ELR (cell line): ENCODE measurements at places on chromosomes 1 and 21.

- no peak for DNase-seq
These were observed 10.2 kb upstream of the USP48 start for GRCh38 chr1:21793104-21793503.

- no peak for DNase-seq
These were observed 48.0 kb upstream of the B3GALNT2 start for GRCh38 chr1:235552146-235552716.

DNA sequence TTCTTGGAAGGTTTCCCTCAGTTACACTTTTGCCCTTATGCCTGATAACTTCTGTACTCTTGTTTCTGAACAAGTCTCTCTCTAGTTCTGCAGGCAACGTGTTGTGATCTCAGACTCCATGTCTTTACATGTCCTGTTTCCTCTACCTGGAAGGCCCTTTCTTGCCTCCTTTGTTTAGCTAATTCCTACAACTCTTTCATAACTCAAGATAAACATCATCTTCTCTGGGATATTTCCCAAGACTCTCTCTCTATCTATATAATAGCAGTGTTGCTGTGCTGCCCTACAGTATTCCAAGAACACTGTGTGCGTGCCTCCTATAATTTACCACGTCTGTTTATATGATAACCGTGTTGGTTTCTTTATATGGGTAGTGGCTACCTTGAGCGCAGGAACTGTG is 47.8 kb downstream of the CHRM3 start:
- no peak for DNase-seq

DNA sequence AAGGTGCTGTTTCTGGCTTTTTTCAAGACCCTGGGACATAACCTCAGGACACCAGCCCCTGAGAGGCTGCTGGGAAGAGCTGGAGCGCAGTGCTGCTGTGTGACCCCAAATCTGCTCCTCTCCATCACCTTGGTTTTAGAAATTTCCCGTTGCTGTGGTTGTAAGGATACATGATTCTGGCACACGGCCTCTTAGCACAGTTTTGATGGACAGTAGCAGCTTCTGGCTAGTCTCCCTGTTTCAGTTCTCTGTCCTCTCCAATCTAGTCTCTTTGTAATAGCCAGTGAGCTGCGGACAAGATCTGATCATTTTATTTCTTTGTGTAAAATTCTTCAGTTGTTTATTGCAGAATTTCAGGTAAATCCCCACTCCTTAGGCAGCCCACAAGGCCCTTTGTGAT is 3.1 kb downstream of the CLIC6 start:
- no peak for DNase-seq

DNA sequence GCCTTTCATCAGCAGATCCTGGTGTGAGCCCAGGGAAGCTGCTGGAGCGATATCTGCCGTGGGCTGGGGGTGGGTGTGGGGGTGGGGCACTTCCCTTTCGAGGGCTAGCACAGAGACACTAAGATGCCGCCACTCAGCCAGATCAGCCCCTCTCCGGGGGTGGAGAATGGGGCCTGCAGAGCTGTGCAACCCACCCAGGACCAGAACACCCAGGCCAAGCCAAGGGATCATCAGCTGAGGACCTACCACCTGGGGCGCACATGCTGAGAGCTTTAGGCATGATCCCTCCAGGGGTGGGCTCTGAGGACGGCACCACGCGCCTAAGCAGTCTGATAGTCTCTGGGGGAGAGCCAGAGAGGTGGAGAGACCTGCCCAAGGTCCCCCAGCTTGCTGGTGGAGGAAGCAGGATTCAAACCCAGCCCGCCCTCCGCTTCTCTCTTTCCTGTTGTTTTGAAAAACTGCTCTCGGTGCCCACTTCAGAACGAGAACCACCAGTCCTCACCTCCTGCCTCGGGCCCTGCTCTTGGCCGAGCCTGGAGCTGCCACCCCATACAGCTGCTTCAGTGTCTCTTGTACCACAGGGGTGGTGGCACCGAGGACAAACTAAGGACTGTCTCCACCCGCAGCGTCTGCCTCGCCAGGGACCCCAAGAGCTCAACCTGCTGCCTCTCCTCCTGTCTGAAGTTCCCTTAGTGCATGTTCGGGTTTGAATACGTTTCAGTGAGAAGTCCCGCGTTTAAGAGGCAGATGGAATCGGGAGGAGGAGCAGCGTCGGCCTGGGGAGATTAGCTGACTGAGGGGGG is 39.7 kb upstream of the RUNX3 start:
- DNase-seq, result no peak

DNA sequence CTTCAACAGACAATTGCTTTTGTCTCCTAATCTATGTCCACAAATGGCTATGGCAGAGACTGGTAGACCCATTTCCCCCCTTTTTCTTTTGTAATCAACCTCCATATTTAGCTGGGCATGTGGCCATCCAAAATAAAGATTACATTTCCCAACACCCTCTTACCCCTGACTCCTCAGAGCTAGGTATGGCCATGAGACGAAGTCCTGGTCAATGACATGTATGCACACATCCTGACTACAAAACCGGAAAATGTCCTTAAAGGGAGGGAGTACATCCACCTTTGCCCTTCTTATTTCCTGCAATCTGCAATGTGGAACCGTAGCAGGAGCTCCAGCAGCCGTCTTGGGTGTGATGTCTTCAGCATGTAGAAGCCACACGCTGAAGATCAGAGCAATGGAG is 36.2 kb upstream of the RCSD1 start:
- no peak for DNase-seq

DNA sequence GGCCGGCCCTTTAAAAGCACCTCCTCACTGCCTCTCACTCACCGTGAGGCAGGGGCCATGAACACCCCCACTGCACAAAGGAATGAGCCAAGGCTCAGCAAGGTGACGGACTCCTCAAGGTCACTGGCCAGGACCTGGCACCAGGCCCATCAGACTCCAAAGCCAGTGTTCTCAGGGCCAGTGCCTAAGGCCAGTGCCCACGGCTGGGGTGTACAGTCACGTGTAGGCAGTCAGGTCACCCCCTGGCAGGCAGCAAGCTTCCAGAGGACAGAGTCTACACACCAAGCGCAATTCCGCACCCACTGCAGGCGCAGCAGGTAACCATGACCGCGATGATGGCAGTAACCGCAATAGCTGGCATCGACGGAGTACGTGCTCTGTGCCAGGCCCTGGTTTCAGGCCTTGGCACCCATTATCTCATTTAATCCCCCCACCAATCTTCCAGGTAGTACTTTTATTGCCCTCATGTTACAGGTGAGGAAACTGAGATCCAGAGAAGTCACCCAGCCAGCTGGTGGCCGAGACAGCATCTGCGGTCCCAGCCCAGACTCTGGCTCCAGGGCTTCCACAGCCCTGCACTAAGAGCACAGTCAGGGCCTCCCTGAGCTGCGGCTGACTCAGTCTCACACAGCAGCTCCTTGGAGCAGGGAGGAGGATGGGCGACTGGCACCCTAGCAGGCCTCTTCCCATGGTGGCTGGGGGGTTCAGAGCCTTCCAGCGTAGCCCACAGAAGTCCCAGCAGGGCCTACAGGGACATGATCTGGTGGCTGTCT is 27.0 kb downstream of the RAP1GAP start:
- DNase-seq, result no peak

DNA sequence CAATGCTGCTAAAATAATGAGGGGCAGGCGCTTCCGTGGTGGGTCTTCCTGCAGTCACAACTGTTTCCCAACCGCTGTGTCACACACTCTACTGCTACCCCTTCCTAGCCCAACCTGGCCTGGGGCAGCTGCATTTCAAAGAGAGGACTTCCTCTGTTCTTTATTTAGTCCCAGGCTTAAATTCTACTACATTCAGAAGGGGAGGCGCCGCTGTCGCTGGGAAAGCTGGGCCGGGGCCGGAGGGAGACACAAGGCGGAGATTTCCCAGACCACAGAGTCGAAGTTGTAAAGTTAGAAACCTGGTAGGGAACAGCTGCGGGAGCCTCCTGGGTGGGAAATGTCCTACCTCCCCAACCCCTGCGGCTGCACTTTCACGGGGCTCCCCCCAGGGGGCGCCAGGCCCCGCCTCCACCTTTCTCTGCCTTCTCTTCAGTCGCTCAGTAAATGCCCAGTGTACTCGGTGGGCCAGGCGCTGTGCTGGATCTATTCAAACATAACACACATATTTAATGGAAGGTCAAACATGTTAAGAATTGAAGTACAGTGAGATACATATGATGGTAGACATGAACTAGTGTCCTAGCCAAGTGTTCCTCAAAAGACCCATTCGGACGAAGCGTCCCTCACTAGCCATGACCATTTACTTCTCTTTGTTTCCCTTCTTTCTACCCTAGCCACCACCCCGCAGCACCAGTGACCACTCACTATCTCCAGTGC is 23.1 kb downstream of the DYRK3 start:
- DNase-seq, result peak; percentile 40

DNA sequence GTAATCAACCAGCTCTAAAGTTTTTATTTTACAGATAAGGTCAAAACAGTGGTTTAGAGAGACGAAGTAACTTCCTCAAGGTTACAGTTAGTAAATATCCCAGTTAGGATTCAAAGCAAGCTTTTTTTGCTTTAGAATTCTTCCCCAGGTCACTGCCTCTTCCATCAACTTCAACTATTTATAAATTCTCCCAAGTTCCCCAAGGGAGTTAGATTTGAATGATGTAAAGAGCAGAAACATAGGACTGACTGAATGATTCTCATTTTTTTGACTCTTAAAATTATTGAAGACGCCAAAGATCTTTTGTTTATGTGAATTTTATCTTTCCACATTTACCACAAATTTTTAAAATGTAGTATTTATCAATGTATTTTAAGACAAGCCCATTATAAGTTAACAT is 4.1 kb downstream of the POGZ start:
- no peak for DNase-seq

GRCh38 chr1:9112961-9113880 is 15.7 kb downstream of the GPR157 start:
- DNase-seq, result no peak

DNA sequence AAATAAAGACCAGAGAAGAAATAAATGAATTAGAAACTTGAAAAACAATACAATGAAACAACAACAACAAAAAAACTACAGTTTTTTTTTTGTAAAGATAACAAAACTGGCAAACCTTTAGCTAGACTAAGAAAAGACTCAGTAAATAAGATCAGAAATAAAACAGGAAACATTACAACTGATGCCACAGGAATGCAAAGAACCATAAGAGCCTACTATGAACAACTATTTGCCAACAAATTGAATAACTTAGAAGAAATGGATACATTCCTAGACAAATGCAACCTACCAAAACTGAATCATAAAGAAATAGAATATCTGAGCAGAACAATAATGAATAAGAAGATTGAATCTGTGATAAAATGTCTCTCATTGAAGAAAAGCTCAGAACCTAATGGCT is 742.0 kb downstream of the ADGRL2 start:
- no peak for DNase-seq

DNA sequence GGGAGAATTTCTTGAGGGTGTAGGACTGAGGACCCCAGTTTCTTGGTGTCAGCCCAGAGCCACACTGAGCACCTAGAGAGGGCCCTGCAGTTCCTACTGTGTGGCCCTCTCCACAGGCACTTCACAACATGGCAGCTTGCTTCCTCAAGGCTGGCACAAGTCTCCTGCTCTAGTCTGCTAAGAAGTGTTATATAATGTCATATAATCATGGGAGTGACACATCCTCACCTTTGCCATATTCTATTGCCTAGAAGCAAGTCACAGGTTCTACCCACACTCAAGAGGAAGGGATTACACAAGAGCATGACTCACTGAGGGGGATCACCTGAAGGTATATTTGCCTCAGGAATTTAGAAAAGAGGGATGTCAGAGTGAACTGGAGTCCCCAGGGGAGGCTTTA is 5.5 kb upstream of the SNX27 start:
- DNase-seq, result peak; percentile 54

DNA sequence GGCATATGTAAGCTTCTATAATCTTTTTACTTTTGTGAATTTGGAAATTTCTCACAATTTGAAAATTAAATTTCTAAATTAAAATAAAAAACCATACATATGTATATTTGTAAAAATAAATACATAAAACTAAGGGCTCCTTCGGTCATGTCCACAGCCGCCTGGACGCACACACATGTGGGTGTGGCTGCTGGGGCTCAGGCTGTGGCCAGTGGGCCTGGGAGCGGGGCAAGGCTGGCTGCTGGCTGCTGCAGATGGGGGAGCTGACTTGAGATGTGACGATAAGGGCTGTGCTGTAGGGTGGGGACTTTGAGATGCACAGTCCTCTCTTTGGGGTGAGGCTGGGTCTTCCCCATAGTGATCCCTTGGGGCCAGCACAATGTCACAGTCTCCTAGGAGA is 4.8 kb downstream of the RER1 start:
- DNase-seq, result no peak

DNA sequence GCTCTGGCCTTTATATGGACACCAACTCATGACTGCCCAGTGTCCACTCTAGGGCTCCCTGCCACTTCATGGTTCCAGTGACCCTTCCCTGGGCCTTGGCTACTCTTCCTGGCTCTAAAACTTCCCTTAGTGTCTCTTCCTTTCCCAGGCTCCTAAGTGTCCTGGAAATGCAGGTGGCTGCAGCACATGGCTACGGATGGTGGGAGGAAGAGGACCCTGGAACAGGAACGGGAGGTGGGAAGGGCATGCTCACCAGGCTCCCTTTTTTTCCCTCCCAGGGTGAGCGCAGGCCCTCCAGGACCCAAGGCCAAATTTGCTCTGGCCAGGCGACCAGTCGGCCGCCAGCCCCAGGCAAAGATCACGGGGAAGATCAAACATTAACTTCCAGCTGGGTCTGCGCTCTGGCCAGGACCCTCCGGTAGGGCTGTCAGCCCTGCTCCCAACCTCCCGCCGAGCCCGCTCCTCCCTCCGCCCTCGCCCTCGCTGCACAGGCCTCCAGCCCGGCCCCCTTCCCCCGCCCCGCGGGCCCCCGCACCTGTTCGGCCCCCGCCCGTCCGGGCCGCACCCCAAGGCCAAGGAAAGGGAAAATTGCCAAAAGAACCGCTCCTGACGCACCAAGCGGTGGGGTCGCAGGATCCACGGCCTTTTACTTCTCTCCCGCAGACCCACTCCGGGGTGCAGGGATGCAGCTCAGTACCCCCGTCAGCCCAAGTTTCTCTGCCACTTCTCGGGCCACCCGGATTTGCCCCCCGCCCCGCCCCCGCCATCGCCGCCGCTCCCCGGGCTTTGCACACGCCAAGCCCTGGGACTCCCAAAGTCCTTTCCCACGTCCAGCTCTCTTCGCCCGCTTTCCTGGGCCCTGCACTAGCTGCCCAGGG is 894 bp downstream of the TCEA3 start:
- DNase-seq, result no peak
